Activated CD4-positive, alpha-beta memory T cell treated with anti-CD3 and anti-CD28 coated beads for 36 hours (primary cell): ENCODE measurements at places on chromosomes 2 and 18. TPM values are rescaled to one million over a fixed set of nuclear protein-coding genes. Genes with fewer than 3 reads are reported as not detected.

DNA sequence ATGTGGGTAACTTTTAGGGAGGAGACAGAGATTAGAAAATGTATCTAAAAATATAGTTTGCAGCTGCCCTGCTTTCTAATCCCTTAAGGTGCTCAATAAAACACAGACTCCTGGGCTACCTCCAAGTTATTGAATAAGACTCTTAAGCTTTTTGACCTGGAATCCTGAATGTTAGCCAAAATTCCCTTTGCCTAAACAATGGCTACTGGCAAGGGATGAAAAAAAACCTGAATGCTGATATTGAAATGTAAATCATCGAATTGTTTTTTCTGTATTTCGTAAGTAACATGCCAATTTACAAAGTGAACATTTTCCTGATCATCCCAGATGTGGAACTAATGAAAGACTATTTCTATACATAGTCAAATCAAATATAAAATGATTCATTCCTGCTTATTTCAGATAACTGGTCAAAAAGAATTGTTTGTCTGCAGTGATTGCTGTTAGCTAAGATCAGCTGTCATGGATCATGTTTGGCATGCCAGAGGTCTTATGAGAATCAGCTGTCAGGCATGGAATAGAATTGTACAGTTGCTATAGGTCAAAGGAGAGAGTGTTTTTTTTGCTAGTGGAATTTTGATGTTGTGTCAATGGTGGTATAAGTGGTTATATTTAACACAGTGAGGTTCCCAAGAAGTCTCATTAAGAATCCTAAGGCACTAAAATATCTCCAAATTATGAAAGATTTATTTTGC, 363.6 kb upstream of the CWC22 start:
- H3K36me3 ChIP-seq = no peaks in the 10 kb centered on the region
- H3K27me3 ChIP-seq = no peaks in the 10 kb centered on the region
- H3K27ac ChIP-seq = no peak overlapping the region
- no peak overlapping the region for H3K4me3 ChIP-seq

DNA sequence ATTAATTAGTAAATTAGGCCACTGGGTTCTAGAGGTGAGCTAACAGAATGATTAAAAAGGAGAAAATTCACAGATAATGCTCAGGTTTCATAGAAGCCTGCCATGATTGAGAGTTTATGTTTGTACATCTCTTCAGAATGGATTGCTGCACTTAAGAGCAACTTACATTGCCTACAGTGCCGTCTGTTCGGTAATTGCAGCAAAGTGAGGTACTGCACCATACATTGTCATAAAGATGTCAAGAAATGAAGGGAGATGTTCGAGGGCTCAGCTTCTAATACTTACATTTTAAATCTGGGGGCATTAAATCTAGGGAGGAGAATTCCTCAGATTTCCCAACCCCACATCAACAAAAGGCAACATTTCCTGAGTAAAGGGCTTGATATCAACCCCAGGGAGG, 976.2 kb upstream of the FANCL start:
- H3K36me3 ChIP-seq = no peaks in the 10 kb centered on the region
- no peaks in the 10 kb centered on the region for H3K4me1 ChIP-seq
- no peaks in the 10 kb centered on the region for H3K27me3 ChIP-seq
- no peak for DNase-seq
- no peak overlapping the region for H3K27ac ChIP-seq

GRCh38 chr2:73828389-73828817, 358 bp upstream of the STAMBP start:
- H3K27me3 ChIP-seq = no peaks in the 10 kb centered on the region
- peaks cover 49% of the 10 kb centered on the region for H3K4me1 ChIP-seq
- H3K27ac ChIP-seq = peak overlapping the region; percentile 91
- no peak for DNase-seq
- H3K36me3 ChIP-seq = peaks cover 23% of the 10 kb centered on the region

- no peak overlapping the region for H3K4me3 ChIP-seq
- no peaks in the 10 kb centered on the region for H3K27me3 ChIP-seq
- no peaks in the 10 kb centered on the region for H3K36me3 ChIP-seq
- no peaks in the 10 kb centered on the region for H3K4me1 ChIP-seq
- H3K27ac ChIP-seq = no peak overlapping the region
These were observed 369.8 kb upstream of the ST6GAL2 start for GRCh38 chr2:107255744-107256143.

- H3K27ac ChIP-seq = no peak overlapping the region
- peaks cover 21% of the 10 kb centered on the region for H3K4me1 ChIP-seq
- no peak overlapping the region for H3K4me3 ChIP-seq
These were observed 39.2 kb upstream of the ACTR3 start for GRCh38 chr2:113850687-113851086.

DNA sequence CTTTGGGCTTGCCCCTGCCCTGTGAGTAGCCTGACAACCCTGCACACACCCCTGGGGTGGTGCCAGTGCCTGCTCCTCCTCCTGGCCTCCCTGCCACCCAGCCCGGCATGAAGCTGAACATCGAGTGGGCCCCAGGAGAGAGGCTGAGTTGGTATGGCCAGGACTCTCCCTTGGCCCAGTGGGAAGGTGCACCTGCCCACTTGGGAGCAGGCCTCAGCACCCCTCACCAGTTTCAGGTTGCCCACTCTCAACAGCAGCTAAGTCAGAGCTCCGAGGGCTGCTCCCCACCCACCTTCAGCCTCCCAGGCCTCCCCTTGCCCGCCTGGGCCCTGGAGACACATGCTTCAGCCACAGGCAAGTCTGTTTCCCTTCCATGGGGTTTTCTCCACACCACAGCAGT, 203.1 kb downstream of the KLHL29 start:
- H3K4me3 ChIP-seq = no peak overlapping the region
- no peak overlapping the region for H3K27ac ChIP-seq
- DNase-seq = no peak

DNA sequence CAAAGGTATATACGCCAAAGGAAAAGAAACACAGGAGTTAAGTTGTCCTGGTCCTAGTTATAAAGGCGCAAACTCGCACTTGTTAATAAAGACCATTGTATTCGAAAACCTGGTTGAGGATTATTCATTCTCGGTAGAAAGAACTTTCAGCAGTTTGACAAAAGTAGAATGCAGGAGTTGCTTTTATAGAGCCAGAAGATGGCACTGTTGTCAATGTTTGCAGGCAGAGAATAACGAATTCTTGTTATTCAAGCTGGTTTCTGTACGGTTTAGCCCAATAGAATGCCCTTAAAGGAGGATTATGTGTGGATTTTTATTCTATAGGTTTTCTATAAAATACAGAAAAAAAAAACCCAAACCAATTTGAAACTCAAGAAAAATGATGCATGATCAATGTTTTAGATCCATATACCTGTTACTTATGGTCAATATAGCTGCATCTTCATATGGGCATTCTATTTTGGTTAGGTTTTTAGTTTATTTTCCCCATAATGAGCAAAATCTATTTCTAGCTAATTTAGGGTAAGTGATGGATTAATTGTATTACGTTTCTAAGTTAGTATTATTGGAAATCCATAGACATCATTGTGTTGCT, 510.3 kb downstream of the PLCL1 start:
- no peaks in the 10 kb centered on the region for H3K4me1 ChIP-seq
- H3K36me3 ChIP-seq = no peaks in the 10 kb centered on the region
- no peak overlapping the region for H3K27ac ChIP-seq
- DNase-seq = no peak
- no peak overlapping the region for H3K4me3 ChIP-seq

DNA sequence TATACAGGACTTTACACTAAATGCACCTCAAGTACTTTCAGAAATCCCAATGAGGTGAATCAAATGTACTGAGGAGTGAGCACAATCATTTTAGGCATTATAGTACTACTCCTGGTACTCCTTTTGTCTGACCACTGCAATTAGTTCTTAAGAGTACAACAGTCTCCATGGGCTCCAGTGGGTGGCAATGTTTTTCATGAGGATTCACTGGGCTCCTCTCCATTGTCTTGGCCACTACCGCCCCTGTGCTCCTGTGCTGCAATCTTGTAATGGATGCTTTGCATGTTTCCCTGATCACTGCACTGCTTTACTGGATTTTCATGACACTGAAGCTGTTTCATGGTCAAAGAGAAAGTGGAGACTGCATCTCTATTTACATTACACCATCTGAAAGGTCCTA, 268.5 kb upstream of the ZSWIM2 start:
- H3K4me3 ChIP-seq = no peak overlapping the region
- H3K36me3 ChIP-seq = no peaks in the 10 kb centered on the region
- no peak overlapping the region for H3K27ac ChIP-seq
- no peak for DNase-seq

- DNase-seq = peak; percentile 75
- no peaks in the 10 kb centered on the region for H3K27me3 ChIP-seq
- peak overlapping the region; percentile 99 for H3K27ac ChIP-seq
- H3K4me3 ChIP-seq = peak overlapping the region; percentile 98
- peaks cover 47% of the 10 kb centered on the region for H3K4me1 ChIP-seq
These were observed 498 bp downstream of the TGOLN2 start for GRCh38 chr2:85327160-85327821.

GRCh38 chr18:22838639-22839277, 94.4 kb upstream of the RBBP8 start:
- no peak overlapping the region for H3K4me3 ChIP-seq
- H3K4me1 ChIP-seq = no peaks in the 10 kb centered on the region
- H3K27ac ChIP-seq = no peak overlapping the region
- no peaks in the 10 kb centered on the region for H3K36me3 ChIP-seq
- peak; percentile 33 for DNase-seq

GRCh38 chr2:23460228-23460627, 75.2 kb downstream of the KLHL29 start:
- H3K4me3 ChIP-seq = no peak overlapping the region
- no peak for DNase-seq
- H3K27ac ChIP-seq = no peak overlapping the region
- H3K27me3 ChIP-seq = peaks cover 3% of the 10 kb centered on the region
- no peaks in the 10 kb centered on the region for H3K4me1 ChIP-seq

GRCh38 chr2:217223222-217223930, 363.5 kb upstream of the TNP1 start:
- peaks cover 19% of the 10 kb centered on the region for H3K4me1 ChIP-seq
- H3K4me3 ChIP-seq = no peak overlapping the region

GRCh38 chr18:79779021-79779699, 18.6 kb upstream of the KCNG2 start:
- DNase-seq = no peak
- H3K27ac ChIP-seq = no peak overlapping the region
- H3K4me1 ChIP-seq = no peaks in the 10 kb centered on the region
- peaks cover 4% of the 10 kb centered on the region for H3K27me3 ChIP-seq
- H3K4me3 ChIP-seq = no peak overlapping the region
- no peaks in the 10 kb centered on the region for H3K36me3 ChIP-seq

- H3K27ac ChIP-seq = no peak overlapping the region
- no peaks in the 10 kb centered on the region for H3K4me1 ChIP-seq
- H3K4me3 ChIP-seq = no peak overlapping the region
- H3K36me3 ChIP-seq = no peaks in the 10 kb centered on the region
- DNase-seq = no peak
These were observed 287.1 kb downstream of the SLC4A3 start for GRCh38 chr2:219914577-219914976.

DNA sequence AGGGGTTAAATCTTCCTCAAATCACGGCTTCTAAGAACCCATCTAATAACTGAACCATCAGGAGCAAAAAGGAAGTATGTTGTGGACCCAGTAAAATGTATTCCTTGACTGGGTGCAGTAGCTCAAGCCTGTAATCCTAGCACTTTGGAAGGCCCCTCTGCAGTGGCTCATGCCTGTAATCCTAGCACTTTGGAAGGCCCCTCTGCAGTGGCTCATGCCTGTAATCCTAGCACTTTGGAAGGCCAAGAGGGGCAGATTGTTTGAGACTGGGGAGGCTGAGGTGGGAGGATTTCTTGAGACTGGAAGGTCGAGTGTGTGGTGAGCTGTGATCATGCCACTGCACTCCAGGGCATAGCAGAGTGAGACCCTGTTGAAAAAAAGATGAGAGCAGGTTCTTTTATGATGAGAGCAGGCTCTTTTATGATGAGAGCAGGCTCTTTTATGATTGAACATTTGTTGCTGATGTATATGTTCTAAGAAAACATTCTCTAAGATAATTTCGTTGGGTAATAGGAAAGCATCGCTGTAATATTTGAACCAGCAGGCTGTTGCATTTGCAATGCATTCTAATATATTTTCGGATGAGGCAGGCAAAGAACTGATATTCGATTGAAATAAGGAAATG, 3.5 kb upstream of the PARD6G start:
- no peak overlapping the region for H3K4me3 ChIP-seq
- H3K27ac ChIP-seq = no peak overlapping the region
- peaks cover 3% of the 10 kb centered on the region for H3K4me1 ChIP-seq
- peaks cover 10% of the 10 kb centered on the region for H3K27me3 ChIP-seq
- H3K36me3 ChIP-seq = no peaks in the 10 kb centered on the region

DNA sequence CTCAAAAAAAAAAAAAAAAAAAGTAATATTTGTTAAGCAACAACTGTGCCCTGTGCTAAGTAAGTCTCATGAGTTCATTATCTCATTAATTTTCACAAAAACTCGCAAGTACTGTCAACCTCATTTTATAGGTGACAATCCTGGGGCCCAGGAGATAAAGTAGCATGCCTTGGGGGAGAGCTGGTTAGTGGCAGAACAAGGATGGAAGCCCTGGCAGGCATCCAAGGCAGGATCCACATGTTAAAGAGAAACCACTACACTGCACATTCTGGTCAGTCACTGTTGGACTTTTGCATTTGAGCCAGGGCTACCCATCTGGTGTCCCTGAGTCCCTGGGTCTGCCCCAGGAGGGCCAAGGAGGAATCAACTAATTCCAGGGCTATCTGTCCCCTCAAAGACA, 54.6 kb downstream of the ZFP36L2 start:
- no peaks in the 10 kb centered on the region for H3K27me3 ChIP-seq
- peak overlapping the region; percentile 26 for H3K4me3 ChIP-seq
- H3K27ac ChIP-seq = peak overlapping the region; percentile 58
- no peak for DNase-seq
- H3K4me1 ChIP-seq = peaks cover 91% of the 10 kb centered on the region

GRCh38 chr18:70421471-70422390, 132.9 kb downstream of the SOCS6 start:
- H3K36me3 ChIP-seq = no peaks in the 10 kb centered on the region
- no peak overlapping the region for H3K27ac ChIP-seq
- H3K4me3 ChIP-seq = no peak overlapping the region
- H3K4me1 ChIP-seq = peaks cover 4% of the 10 kb centered on the region

DNA sequence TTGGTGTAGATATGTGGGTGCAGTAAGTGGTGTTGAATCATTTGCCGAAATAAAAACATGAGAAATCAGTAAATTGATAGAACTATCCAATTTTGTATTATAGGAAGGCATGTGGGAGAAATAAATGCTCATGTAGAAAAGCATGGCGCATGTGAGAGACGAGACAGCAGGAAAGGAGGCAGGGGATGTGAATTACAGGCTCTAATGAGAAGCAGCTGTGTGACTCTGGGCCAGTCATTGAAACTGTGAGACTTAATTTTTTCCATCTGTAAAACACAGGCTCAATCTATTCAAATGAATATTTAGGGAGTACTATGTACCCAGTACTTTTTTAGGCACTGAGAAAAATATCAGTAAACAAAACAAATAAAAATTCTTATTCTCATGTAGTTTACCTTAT, 42.6 kb upstream of the MAP3K20 start:
- H3K27ac ChIP-seq = no peak overlapping the region
- no peak overlapping the region for H3K4me3 ChIP-seq
- no peaks in the 10 kb centered on the region for H3K36me3 ChIP-seq
- no peak for DNase-seq

GRCh38 chr18:38923126-38923525, 1357.5 kb upstream of the CELF4 start:
- H3K27me3 ChIP-seq = peaks cover 22% of the 10 kb centered on the region
- H3K27ac ChIP-seq = no peak overlapping the region
- no peaks in the 10 kb centered on the region for H3K36me3 ChIP-seq
- H3K4me3 ChIP-seq = no peak overlapping the region
- DNase-seq = no peak

CNTNAP5 gene
- total RNA-seq = not detected

SYT4 gene
- not detected for total RNA-seq

CD207 gene
- not detected for total RNA-seq

PLB1 gene
- 0.64 TPM for total RNA-seq

CYTIP gene
- total RNA-seq = 388 TPM

MYO7B gene
- total RNA-seq = 0.58 TPM

PSMA8 gene
- total RNA-seq = 1.7 TPM

SOX11 gene
- not detected for total RNA-seq

VWC2L gene
- total RNA-seq = not detected
